ENCODE measurements at places on chromosomes 16 and 17. TPM values are rescaled to one million over a fixed set of nuclear protein-coding genes. Genes with fewer than 3 reads are reported as not detected.

Gene CCL8
- total RNA-seq = 1.6 TPM

Gene KRTAP1-1
- total RNA-seq = not detected

Gene SERPINF2
- total RNA-seq = 24.1 TPM

Gene TMEM98
- 47.9 TPM for total RNA-seq

Gene MCRIP1
- total RNA-seq = 69.2 TPM

GRCh38 chr17:39667262-39667944, 850 bp upstream of the PNMT start:
- DNase-seq = no peak
- peaks cover 45% of the 10 kb centered on the region for H3K27me3 ChIP-seq
- H3K36me3 ChIP-seq = peaks cover 7% of the 10 kb centered on the region
- H3K27ac ChIP-seq = peak overlapping the region; percentile 56

DNA sequence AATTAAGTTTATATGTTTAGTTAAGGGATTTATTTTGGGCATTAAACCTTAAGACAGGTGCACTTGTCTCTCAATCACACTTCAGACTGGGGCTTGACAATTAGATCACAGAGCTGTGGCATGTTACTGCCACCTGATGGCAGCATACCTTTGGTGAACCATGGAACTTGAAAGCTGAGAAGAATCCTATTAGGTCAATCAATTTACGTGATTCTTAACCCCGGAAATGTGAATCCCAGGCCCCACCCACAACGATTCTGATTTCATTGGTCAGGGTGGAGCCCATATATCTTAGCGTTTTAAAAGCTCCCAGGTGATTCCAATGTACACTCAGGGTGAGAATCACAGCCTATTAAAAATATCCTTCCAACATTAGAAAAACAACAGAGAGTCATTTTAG, 91.0 kb downstream of the GSG1L start:
- no peaks in the 10 kb centered on the region for H3K27me3 ChIP-seq
- no peaks in the 10 kb centered on the region for H3K4me1 ChIP-seq
- no peak overlapping the region for H3K4me3 ChIP-seq
- DNase-seq = no peak
- H3K36me3 ChIP-seq = no peaks in the 10 kb centered on the region

- no peaks in the 10 kb centered on the region for H3K4me1 ChIP-seq
- H3K27me3 ChIP-seq = no peaks in the 10 kb centered on the region
- no peaks in the 10 kb centered on the region for H3K36me3 ChIP-seq
- DNase-seq = no peak
- H3K4me3 ChIP-seq = no peak overlapping the region
- no peak overlapping the region for H3K27ac ChIP-seq
Measured at GRCh38 chr17:47267354-47267828, 13.8 kb downstream of the ITGB3 start.

- no peaks in the 10 kb centered on the region for H3K27me3 ChIP-seq
- no peak overlapping the region for H3K27ac ChIP-seq
- H3K4me1 ChIP-seq = no peaks in the 10 kb centered on the region
- H3K4me3 ChIP-seq = no peak overlapping the region
- H3K36me3 ChIP-seq = peaks cover 84% of the 10 kb centered on the region
Measured at GRCh38 chr16:67731071-67731752, 12.1 kb upstream of the GFOD2 start.

GRCh38 chr17:21370430-21370829, 5.7 kb upstream of the KCNJ12 start:
- H3K4me1 ChIP-seq = no peaks in the 10 kb centered on the region
- no peak overlapping the region for H3K4me3 ChIP-seq
- DNase-seq = no peak
- peaks cover 15% of the 10 kb centered on the region for H3K27me3 ChIP-seq
- H3K36me3 ChIP-seq = no peaks in the 10 kb centered on the region

All from lower lobe of right lung (tissue), 2 donors.